Glomerular endothelial cell (primary cell): ENCODE measurements at places on chromosomes 3 and 15. TPM values are rescaled to one million over a fixed set of nuclear protein-coding genes. Genes with fewer than 3 reads are reported as not detected.

Gene ZNF660
- total RNA-seq, result 0.63 and 0.88 TPM in 2 replicates

Gene TOMM70
- total RNA-seq, result 26.2 and 33.3 TPM in 2 replicates

Gene RTP3
- total RNA-seq, result not detected in 2 replicates

Gene SLC27A2
- total RNA-seq, result 0.06 TPM in 1 of 2 replicates, not detected in the other

Gene SCG5
- 3.7 and 4.4 TPM in 2 replicates for total RNA-seq

Gene PRR20G
- not detected in 2 replicates for total RNA-seq

Gene GOLGA6L7
- total RNA-seq, result not detected in 2 replicates

Gene MYO1E
- total RNA-seq, result 108 and 137 TPM in 2 replicates

Gene ZSCAN29
- 5.7 and 14.5 TPM in 2 replicates for total RNA-seq

Gene LRRC58
- total RNA-seq, result 14.9 and 17.7 TPM in 2 replicates

Gene SNX33
- 14.0 and 16.9 TPM in 2 replicates for total RNA-seq

Gene WNT7A
- total RNA-seq, result 0.24 TPM in 1 of 2 replicates, not detected in the other

Gene ADAMTS9
- 72.1 and 96.2 TPM in 2 replicates for total RNA-seq

Gene PGBD4
- total RNA-seq, result 1.1 and 1.5 TPM in 2 replicates

Gene SKOR1
- total RNA-seq, result 0.19 TPM in 1 of 2 replicates, not detected in the other

Gene GP9
- not detected in 2 replicates for total RNA-seq

Gene SLC22A13
- total RNA-seq, result not detected in 2 replicates

Gene NSUN3
- total RNA-seq, result 5.7 and 12.6 TPM in 2 replicates

Gene PLA2G4E
- total RNA-seq, result not detected in 2 replicates

Gene SLCO2A1
- total RNA-seq, result 1.6 and 2.2 TPM in 2 replicates

Gene RYR3
- total RNA-seq, result 0.44 TPM in 1 of 2 replicates, not detected in the other

Gene GADL1
- total RNA-seq, result 0.58 TPM in 1 of 2 replicates, not detected in the other

Gene TGM4
- total RNA-seq, result not detected in 2 replicates

Gene ATP13A5
- not detected in 2 replicates for total RNA-seq

Gene FILIP1L
- total RNA-seq, result 54.9 and 70.8 TPM in 2 replicates

Gene KCNMB2
- 0.23 and 0.39 TPM in 2 replicates for total RNA-seq

Gene SLC2A2
- not detected in 2 replicates for total RNA-seq

Gene DISP2
- total RNA-seq, result 3.9 TPM in 1 of 2 replicates, not detected in the other

Gene ZNF717
- total RNA-seq, result 3.8 and 9.0 TPM in 2 replicates

Gene AP2M1
- total RNA-seq, result 404 and 435 TPM in 2 replicates

Gene EEFSEC
- 8.0 and 15.6 TPM in 2 replicates for total RNA-seq

Gene EIF4A2
- total RNA-seq, result 233 and 236 TPM in 2 replicates

Gene STRIT1
- total RNA-seq, result not detected in 2 replicates

Gene NUP210
- 0.53 and 2.2 TPM in 2 replicates for total RNA-seq

Gene REC114
- not detected in 2 replicates for total RNA-seq

Gene ITGA11
- 50.8 and 54.2 TPM in 2 replicates for total RNA-seq

Gene GALNT15
- 25.1 and 35.2 TPM in 2 replicates for total RNA-seq

Gene AMIGO3
- total RNA-seq, result 0.19 and 1.2 TPM in 2 replicates

Gene RTP2
- not detected in 2 replicates for total RNA-seq

Gene ARPIN
- 13.4 and 14.8 TPM in 2 replicates for total RNA-seq

Gene AGBL1
- total RNA-seq, result not detected in 2 replicates

Gene ASB14
- not detected in 2 replicates for total RNA-seq

Gene AP3B2
- total RNA-seq, result not detected in 2 replicates

Gene CDHR4
- total RNA-seq, result not detected in 2 replicates

Gene PLSCR2
- total RNA-seq, result not detected in 2 replicates
